ENCODE measurements at places on chromosomes 12 and 14.

DNA sequence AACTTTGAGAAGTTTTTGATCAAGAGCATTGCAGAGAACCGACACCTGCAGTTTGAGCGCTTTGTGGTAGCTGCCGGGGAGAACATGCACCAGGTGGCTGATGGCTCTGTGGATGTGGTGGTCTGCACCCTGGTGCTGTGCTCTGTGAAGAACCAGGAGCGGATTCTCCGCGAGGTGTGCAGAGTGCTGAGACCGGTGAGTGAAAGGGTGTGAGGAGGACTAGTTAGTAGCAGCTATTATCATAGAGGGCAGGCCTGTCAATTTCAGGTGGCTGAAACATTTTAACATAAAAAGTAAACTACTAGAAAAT lies 27.0 kb upstream of the HIGD1C start:
- DNase-seq, result no peak

- DNase-seq, result no peak
Measured at GRCh38 chr12:80099259-80099658, at the start of gene OTOGL. TSS of gene OTOGL (plus strand) at chr12:80099537. CDS start at chr12:80209432, 109,895 bp downstream.

DNA sequence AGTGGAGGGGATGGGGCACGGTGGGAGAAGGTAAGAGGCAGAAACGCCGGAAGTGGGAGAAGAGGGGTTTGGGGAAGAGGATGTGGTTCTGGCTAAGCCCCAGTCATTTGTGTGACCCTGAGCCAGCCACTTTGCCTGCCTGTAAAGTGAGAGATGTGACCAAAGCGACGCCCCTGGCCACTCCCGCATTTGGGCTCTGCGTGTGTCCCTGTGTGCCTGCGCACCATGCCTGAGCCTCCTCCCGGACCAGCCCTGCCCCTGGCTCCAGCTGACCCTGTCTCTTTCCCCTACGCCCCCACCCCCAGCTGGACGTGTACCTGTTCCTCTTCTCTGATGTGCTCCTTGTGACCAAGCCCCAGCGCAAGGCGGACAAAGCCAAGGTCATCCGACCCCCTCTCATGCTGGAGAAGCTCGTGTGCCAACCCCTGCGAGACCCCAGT lies 8.0 kb downstream of the PLEKHG6 start:
- no peak for DNase-seq

DNA sequence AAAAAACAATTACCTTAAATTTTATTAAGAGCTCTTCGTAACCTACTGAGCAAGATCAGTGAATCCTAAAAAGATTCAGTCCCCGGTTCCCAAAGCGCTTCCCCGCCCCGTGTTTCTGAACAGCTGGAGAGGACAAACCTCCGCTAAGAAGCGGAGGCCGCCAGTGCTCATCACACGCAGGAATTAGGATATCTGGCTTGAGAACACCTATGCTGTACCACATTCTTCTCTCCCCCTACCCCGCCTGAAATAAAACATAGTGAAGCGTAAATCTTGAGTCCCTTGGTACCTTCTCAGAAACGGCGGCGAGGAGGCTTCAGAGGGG lies 774 bp upstream of the WDR20 start:
- no peak for DNase-seq

DNA sequence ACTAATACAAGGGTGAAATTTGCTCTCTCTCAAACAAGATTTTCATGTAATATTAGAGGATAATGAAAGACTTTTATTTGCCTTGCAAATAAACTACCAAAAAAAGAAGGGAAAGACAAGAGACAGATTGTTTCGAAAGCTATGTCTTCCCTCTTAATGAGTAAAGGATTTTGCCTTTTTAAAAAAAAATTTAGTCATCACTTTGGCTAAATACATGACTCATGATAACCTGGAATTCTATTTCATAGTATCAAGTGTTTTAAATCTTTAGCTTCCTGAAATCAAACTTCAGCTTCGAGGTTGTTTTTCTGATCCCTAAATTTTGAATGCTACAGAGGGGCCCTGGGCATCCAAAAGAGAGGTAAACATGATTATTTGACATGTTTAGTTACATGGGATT lies 144.4 kb downstream of the CCDC59 start:
- DNase-seq, result no peak

DNA sequence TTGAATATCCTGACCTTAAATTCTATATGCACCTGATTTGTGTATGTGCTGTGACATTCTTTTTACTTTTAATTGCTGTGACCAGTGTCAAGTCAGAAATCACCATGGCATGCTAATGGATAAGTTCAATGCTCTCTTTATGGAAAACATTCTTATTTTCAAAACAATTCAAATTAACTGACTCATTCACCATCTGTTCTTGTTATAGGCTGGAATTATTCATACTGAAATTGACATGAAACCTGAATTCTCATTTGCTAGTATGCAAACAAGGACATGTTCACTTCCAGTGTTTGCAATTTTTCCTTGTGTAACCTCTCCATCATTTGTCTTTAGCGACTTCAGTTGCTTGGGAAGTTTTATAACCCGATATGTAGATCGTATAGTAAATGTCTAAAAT lies at the start of gene TAS2R30:
Gene TAS2R30 (minus strand): TSS at position 340 of the 400 bp plus-strand sequence. CDS start 400 bp downstream, outside the sequence.
- no peak for DNase-seq

DNA sequence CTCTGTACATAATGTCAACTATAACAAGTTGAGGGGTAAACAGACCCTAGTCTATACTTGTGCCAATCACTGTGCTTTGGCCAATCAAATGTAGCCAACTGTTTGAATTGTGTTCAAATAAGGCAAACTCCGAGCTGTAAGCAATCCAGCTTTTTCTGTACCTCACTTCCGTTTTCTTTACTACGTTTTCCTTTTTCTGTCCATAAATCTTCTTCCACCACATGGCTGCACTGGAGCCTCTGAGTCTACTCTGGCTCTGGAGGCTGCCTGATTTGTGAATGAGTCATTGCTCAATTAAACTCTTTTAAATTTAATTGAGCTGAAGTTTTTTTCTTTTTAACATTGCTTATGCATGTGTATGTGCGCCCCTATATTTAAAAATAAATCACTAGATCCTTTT lies 29.7 kb downstream of the CLEC1A start:
- DNase-seq, result no peak

- no peak for DNase-seq
Measured at GRCh38 chr14:59455411-59455810, 9.8 kb downstream of the GPR135 start.

DNA sequence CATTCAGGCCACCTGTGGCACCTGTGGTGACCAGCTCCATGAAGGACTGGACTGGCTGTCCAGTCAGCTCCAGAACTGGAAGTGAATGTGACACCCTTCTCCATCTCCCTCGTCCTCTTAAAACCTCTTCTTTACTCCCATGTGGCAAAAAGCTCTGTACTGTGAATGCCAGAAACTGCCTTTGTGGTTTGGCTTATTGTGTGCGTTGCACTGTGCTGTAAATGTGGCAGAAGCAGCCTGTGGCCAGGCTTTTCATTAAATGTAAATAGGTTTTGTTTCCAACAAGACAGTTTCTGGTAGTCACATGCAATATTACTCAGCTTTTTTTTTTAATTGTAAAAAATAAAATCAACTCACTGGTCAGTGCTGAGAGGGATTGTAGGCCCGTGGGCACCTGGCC lies 453.7 kb downstream of the ATP23 start:
- DNase-seq, result no peak

DNA sequence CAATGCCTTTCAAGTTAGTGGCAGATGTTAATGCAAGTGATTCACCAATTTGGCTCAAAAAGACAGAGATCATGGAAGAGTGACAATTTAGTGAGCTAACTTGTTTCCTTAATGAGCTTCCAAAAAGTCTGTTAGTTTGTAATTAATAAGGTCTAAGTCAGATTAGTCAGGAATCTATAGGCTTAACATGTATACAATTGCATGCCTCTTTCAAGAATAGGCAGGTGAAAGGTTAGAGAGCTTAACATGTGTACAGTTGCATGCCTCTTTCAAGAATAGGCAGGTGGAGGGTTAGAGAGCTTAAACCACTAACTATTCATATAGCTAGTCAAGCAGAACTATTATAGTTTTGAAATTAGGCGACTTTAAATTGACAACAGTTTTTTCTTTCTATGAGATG lies 663.8 kb downstream of the C12orf50 start:
- DNase-seq, result no peak

DNA sequence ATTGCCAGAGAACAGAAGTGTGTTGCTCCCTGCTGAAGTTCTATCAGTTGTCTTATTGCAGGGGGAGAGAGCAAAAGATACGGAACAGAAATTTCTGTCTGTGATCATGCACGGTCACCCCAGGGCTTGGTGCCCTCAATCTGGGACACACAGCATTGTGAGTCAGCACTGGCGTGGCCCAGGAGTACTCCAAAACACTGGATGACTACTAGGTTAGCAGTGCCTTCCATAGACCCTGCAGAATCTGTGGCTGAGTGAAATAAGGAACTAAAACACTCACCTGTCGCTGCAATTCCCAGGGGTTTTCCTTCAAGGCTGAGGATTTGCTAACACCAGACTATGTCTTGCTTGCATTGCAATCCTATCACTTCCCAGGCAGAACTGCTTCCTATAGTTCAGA lies 165.5 kb downstream of the ANO6 start:
- DNase-seq, result no peak

- no peak for DNase-seq
Measured at GRCh38 chr12:45839917-45840316, 110.4 kb downstream of the ARID2 start.

DNA sequence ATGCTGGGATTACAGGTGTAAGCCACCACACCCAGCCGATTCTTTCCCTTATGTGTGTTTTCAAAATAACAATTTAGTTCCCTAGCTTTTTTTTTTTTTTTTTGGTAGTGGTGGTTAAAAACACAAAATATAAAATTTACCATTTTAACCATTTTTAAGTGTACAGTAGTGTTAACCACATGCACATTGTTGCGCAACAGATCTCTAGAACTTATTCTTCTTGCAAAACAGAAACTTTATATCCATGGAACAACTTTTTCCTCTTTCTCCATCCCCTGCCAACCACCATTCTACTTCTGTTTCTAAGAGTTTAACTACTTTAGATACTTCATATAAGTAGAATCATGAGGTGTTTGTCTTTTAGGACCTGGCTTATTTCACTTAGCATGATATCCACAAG lies 1.1 kb upstream of the NDUFA12 start:
- DNase-seq, result no peak

GRCh38 chr14:75069811-75070145 lies 337 bp downstream of the ZC2HC1C start:
- no peak for DNase-seq

GRCh38 chr12:51082561-51083125 lies 753 bp downstream of the CSRNP2 start:
- DNase-seq, result no peak

- no peak for DNase-seq
Measured at GRCh38 chr14:101627915-101628262, 66.6 kb downstream of the DIO3 start.

- no peak for DNase-seq
Measured at GRCh38 chr12:109377139-109377685, 29.5 kb downstream of the MYO1H start.

- no peak for DNase-seq
Measured at GRCh38 chr12:76455582-76456345, 103.8 kb downstream of the OSBPL8 start.

GRCh38 chr14:52472728-52473127 lies 79.6 kb downstream of the TXNDC16 start:
- no peak for DNase-seq

GRCh38 chr12:66187821-66188220 lies 1.2 kb upstream of the IRAK3 start:
- DNase-seq, result no peak

GRCh38 chr12:93784339-93785086 lies 107.3 kb downstream of the CRADD start:
- no peak for DNase-seq

GRCh38 chr12:49232940-49233841 lies 31.7 kb upstream of the TUBA1C start:
- DNase-seq, result no peak

GRCh38 chr12:19910681-19911080 lies 457.7 kb upstream of the PDE3A start:
- DNase-seq, result no peak

- DNase-seq, result no peak
Measured at GRCh38 chr12:13114251-13115052, 11.0 kb upstream of the GSG1 start.

DNA sequence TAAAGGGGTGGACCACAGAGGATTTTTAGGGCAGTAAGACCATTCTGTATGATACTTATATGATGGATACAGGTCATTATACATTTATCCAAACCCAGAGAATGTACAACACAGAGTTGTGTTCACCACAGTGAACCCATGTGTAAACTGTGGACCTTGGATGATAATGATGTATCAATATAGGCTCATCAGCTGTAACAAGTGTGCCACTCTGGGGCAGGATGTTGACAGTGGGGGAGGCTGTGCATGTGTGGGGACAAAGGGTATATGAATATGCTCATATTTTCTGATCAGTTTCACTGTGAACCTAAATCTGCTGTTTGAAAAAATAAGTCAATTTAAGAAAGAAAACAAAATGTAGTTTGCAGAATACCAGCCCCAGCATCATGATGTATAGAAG lies 14.2 kb upstream of the OS9 start:
- DNase-seq, result no peak

DNA sequence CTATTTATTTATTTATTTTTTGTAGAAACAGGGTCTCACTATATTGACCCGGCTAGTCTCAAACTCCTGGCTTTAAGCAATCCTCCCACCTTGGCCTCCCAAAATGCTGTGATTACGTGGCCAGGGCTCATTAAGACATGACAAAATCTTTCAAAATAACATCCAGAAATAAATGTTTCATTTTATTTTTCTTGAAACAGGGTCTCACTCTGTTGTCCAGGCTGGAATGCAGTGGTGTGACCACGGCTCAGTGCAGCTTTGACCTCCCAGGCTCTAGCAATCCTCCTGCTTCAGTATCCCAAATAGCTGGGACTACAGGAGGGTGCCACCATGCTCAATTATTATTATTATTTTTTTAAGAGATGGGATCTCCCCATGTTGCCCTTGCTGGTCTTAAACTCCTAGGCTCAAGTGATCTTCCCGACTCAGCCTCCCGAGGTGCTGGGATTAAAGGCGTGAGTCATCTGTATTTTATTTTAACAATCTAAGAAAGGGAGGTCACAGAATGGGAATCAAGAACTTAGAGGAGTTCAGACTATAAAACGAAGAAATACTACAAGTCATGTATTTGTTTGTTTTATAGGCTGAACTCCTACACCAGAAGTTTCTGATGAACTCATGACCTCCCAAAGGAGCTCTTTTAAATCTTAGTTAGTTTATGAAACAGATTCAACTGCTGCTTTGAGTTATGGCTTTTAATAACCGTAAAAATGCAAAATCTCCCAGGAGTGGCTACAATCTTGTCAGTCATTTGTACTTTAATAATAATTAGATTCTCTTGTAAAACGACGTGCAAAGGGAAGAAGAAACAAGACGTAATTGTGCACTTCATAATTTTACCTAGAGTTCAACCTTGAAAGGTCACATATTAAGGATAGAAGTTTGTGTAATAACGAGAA lies 2.1 kb upstream of the TMEM263 start:
- DNase-seq, result no peak

DNA sequence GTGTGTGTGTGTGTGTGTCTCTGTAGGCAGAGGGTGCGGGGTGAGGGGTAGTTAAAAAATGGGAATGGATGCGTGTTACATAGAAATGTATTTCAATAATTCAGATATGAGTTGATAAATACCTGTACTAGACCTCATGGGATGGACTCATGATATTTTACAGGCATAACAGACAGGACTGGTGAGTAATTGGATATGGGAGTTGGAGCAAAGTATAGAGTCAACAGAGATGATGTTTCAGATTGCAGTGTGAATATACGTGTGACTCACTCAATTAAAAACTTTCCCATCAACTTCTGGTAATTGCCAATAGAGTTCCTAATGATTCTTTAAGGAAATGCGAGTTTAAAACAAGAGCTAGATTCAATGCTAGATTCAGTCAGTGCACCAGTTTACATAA lies 711.9 kb downstream of the C12orf50 start:
- DNase-seq, result no peak

Data from stimulated activated CD8-positive, alpha-beta memory T cell treated with anti-CD3 and anti-CD28 coated beads, Interleukin-15, amount 100 ng/mL, for 48 hours (primary cell).